ENCODE measurements at places on chromosomes 1 and 21.

- DNase-seq: no peak
These were observed 87.5 kb upstream of the ACTL8 start for GRCh38 chr1:17667641-17668040.

GRCh38 chr1:38062361-38063288, 16.0 kb upstream of the POU3F1 start:
- DNase-seq: no peak

GRCh38 chr21:45611939-45612664, 31.4 kb upstream of the PCBP3 start:
- peak; percentile 42 for DNase-seq

GRCh38 chr1:93997756-93998155, 88.5 kb upstream of the GCLM start:
- no peak for DNase-seq

DNA sequence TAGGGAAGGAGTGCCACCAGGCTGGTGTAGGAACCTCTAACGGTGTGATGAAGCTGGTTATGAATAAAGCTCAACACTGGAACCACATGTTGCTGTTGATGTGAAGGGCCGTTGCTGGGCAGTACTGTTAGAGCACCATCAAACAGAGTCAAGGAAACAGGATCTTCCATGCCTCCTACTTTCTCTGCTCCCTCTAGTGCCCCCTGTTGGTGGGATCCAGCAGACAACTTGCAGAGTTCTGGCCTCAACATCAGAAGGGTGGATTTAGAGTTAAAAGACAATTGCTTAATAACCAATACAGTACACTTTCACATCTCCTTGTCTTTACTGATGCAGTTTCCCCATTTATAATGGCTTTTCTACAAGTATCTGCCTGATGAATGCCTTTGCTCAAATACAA, 336.4 kb downstream of the NTNG1 start:
- DNase-seq: no peak
